ENCODE measurements at places on chromosomes 4 and X.

DNA sequence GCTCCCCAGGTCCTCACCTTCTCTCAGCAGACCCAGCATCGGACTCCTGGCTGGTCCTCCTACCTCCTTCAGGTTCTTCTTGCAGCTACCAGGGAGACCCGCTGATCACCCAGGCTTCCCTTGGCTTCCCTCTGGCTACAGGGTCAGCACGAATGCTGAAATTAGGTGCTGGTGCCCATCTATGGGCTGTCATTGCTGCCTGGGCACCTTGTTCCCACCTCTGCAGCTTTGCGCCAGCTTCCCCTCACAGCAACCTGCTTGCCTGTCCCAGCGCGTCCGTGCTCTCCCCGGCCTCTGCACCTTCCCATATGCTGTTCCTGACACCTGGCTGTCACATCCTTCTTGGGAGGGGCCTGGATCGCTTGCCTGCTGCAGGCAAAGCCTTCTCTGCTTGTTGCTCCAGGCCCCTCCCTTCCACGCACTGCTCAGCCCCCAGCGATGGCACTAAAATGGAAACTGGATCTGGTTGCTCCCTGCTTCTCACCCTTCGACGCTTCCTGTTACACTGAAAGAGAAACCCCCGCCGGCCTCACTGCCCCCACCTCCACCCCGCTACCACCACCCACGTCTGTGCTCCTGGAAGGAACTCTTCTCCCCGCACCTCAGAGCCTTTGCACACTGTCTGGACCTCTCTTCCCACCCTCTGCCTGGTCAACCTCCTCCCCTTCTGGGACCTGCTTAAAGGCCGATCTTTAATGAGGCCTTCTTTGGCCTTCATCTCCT lies 22.2 kb downstream of the C4orf50 start:
- no peak for DNase-seq

- no peak for DNase-seq
These were observed 149.5 kb downstream of the PJA1 start for GRCh38 chrX:69015564-69016292.

DNA sequence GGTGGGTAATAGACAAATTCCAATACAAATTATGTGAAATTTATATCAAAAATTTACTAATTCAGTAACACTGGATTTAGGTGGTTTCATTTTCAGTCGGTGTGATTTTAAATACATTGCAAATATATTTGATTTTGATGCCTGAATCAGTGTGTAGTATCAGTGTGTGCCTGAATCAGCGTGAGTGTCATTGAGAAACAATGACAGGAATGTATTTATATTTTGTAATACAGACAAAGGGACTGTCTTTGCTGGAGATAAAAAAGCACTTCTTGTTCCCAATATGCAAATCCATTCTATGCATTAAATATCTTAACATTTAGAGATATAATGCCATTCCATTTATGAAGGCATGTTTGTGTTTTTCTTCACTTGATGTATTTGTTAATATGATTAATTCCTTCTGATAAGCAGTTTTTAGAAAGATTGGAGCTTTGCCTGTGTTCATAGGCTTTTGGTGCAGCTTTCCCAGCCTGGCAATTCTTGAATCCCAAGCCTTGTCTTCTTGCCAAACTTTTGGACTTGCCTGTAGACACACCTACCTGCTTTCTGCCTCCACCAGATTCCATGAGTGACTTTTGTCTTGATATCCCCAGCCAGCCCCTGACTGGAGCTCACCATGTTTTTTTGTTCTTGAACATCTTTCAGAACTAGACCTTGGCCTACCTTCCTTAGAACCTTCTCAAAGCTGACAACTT lies 243.8 kb downstream of the ADGRL3 start:
- no peak for DNase-seq

DNA sequence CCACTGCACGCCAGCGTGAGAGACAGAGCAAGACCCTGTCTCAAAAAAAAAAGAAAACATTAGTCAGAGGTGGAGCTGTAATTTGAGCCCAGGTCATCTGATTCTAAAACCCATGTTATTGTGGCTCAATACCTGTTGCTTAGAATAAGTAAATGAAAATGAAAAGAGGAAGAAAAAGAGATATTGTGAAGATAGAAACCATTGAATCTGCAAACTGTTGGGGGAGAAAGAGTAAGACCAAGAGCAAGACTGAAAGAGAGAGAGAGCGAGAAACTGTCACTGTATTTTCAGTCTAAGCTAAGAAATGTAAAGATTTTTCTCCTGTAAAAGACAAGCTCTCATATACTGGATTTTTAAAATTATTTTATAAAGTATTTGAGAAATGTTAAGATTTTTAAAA lies 9.7 kb upstream of the IGSF1 start:
- no peak for DNase-seq

All from stomach (tissue), 19 donors.